ENCODE measurements at places on chromosomes 1 and 21. TPM values are rescaled to one million over a fixed set of nuclear protein-coding genes. Genes with fewer than 3 reads are reported as not detected.

Gene SNIP1
- 10.6 TPM for total RNA-seq

Gene CD1B
- total RNA-seq = not detected

Gene PTPN7
- total RNA-seq = 4.7 TPM

Gene EFCAB14
- total RNA-seq = 153 TPM

Gene KIAA1614
- total RNA-seq = 1.4 TPM

Gene KCNT2
- 2.4 TPM for total RNA-seq

Gene OR2L3
- total RNA-seq = not detected

Gene NID1
- 20.5 TPM for total RNA-seq
